Ammon's horn (tissue), 1 donor: ENCODE measurements at places on chromosomes 12 and 14.

GRCh38 chr12:116838365-116838764, 42.9 kb downstream of the HRK start:
- no peak for DNase-seq

- peak; percentile 78 for DNase-seq
Measured at GRCh38 chr14:77124345-77125280, 17.0 kb downstream of the ZDHHC22 start.

DNA sequence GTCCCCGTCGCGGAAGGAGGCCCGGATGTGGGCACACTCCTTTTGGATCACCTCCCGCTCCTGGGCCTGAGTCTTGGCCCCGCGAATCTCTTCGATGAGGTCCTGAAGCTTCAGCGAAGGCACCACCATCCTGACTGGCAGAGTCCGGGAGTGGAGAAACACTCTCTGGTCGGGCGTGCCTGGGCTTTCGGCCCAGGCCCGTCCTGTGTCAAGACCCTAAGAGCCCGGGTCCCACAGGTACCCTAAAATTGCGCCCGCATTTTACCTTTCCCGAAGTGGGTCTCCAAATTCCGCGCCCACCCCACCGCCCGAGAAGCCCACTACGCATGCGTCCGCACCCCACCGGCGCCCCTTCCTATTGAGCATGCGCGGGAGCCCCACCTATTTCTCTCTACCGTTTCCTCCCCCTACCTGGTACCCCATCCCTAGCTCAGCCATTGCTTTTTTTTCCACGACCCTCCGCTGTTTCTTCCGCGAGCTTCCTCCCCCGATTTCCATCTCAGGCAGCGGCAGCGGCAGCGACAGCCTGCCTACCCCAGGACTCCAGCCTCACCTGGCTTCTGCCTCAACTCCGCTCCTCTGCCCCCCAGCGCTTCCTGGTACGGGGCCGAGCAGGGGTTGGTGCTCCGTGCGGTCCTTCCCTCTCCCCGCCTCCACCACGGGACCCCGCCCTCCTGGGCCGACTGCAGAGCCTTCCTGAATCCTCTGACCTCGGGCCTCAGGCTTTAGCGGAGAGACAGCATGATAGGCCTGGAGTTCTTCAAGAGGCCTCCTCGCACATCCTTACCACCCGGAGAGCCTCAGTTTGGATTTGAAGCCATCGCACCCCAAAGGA, at the start of gene AP1G2:
TSS of gene AP1G2 (minus strand) at position 606 of the 835 bp plus-strand sequence. CDS start at position 129, 477 bp downstream.
- DNase-seq, result peak; percentile 74

- no peak for DNase-seq
Measured at GRCh38 chr14:70871863-70872677, 35.2 kb upstream of the PCNX1 start.

- DNase-seq, result no peak
Measured at GRCh38 chr12:95712269-95712668, 78.3 kb downstream of the NTN4 start.

DNA sequence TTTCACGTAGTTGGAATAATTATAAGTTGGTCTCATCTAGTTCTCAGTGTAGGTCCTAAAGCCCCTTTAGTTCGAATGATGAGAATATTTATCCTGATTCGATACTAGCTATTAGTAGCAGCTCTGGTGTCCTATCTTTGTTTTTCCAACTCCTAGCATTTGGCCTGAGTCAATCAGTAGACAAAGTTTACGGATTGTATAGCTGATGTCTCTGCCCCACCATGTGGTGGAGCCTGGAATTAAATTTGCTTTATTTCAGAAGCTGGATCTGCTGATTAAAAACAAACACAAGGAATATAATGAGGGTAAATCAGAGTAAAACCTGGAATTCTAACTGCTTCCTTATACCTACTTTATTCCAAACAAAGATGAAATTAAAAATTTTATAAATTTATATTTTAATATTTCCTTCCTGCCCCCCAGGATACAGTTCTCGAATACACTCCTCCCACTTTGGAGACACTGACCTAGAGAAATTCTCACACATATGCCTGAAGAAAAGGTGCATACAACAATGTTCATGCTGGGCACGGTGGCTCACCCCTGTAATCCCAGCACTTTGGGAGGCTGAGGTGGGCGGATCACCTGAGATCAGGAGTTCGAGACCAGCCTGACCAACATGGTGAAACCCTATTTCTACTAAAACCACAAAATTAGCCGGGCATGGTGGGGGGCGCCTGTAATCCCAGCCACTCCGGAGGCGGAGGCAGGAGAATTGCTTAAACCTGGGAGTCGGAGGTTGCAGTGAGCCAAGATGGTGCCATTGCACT, 7.6 kb upstream of the BRMS1L start:
- peak; percentile 66 for DNase-seq

DNA sequence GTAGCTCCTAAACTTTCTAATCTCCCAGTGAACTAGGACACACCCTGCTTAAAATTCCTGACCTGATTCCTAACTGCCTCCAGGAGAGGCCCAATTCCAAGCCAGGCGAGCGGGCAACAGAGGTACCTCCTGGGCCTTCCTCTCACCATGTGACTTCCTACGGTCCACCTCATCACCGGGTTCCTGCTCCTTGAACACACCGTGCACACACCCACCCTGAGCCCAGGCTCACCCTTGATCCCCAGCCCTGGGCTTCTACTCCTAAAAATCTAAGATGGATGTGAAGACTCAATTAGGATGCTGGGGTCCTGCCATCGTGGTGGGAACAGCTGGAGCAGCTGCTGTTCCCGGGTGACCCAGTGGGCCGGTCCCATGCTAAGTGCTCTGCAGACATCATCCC, 68.6 kb downstream of the CHGA start:
- no peak for DNase-seq

- DNase-seq, result peak; percentile 68
Measured at GRCh38 chr12:74646831-74647230, 109.2 kb downstream of the ATXN7L3B start.

- DNase-seq, result peak; percentile 50
Measured at GRCh38 chr12:103571286-103571685, 15.8 kb upstream of the STAB2 start.

DNA sequence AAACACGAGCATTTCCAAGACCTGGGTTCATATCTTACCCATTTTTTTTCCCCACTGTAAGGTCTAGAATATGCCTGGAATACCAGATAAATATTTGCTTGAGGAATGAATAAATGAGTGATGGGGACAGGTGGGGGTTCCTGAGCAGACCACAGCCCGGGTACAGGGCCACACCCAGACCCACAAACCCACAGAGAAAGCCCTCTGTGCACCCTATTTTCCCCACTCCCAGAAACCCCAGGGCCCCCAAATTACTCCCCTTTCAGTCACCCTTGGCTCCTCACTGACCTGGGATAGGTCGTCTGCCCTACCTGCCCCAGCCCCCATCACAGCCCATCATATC, 66.5 kb upstream of the DDX11 start:
- no peak for DNase-seq

GRCh38 chr14:75711105-75711795, 50.2 kb downstream of the TTLL5 start:
- DNase-seq, result peak; percentile 67

- peak; percentile 72 for DNase-seq
Measured at GRCh38 chr14:70086685-70087379, 101.9 kb downstream of the SLC8A3 start.

DNA sequence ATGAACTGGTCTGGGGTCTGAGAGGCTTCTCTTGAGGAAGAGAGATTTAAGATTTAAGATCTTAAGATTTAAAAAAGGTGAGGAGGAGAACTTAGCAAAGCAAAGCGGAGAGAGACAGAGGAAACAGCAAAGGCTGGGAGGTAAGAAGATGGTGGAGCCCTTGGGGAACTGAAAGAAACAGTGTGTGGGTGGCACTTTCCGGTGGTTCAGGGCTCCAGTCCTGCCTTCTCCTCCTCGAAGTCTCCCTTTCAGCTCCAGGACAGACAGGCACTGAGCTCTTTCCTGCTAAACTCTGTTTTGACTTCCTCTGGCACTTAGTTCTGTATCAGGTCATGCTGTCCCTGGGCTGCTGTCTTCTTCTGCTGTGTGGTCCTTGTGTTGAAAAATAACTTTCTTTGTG, 298.7 kb upstream of the SRRM4 start:
- peak; percentile 37 for DNase-seq

- DNase-seq, result no peak
Measured at GRCh38 chr12:67073336-67073735, 195.8 kb upstream of the CAND1 start.

DNA sequence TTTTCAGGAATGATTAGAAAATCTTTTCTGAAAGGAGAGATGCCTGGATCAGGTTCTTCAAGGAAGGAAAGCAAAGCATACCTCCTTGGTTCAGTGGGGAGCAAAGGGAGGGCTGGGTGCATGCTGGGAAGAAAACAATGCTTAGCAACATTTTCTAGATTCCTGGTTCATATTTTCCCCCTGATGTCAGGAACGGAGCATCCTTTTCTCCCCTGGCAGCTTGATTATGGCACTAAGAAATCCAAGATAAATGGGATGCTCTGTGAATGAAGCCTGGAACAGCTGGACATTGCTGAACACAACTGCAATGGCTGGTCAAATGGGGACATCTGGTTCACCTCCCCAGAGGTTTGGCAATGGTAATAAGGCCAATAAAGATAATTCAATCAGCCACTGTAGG, 50.9 kb downstream of the KCNA5 start:
- DNase-seq, result no peak

DNA sequence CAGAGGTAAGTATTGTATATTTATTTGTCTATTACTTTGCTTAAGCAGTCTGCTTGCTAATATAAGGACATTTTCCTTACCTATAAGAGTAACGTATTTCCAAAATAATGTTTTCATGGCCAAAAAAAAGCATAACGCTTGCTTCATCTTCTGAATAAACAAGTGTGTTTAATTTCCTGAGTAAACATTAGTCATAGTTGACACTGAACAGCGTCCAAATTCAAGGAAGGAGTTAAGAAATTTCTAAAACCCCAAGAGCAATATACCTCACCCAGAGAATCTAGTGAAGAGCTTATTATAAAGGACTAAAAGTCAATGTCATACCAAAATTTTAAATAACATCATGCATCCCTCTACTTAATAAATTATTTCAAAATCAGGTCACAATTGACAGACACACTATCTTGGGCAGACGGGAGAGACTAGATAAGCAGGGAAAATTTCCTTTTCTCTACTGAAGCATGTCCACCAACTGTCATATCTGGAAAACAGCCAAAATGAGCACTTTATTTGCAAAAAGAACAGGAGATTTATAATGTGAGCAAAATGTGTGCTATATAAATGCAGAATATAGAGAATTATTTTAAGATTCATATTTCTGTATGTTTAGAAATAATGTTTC, 25.1 kb downstream of the ANKS1B start:
- no peak for DNase-seq

- DNase-seq, result no peak
Measured at GRCh38 chr12:64124511-64125197, 97.4 kb downstream of the KICS2 start.

DNA sequence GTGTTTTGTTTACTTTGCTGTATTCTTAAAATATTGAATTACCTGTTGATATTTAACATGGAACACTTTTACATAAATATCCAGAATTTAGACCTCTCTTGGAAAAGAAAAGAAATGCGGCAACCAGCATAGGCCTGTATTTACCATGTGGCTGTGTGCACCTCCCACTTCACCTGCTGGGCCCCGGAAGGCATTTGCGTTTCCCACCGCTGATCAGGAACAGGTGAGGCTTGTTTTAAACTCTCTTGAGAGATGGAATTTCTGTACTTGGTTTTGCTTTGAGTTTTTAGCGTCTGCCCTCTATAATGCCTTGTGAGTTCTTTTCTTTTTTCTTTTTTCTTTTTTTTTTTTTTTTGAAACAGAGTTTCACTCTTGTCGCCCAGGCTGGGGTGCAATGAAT, 124.2 kb downstream of the GLT1D1 start:
- DNase-seq, result no peak

- DNase-seq, result no peak
Measured at GRCh38 chr12:29198901-29199300, 49.8 kb downstream of the FAR2 start.

DNA sequence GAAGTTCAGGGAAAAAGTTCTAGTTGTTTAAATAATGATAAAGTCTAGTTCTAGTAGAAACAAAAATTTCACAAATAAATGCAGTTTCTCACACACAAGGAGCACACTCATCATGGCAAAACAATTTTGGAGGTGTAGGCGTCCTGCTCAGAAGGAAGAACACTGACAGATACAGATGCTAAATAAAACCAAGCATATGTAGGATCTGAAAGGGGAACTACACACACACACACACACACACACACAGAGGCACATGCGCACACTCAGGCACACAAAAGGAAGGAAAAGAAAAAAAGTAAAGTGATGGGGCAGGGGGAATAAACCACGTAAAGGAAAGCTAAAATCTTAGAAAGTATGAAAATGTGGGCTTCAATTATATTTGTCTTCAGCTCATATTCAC, 117.7 kb downstream of the SOX5 start:
- DNase-seq, result peak; percentile 35

GRCh38 chr14:81331229-81332021, 68.7 kb downstream of the STON2 start:
- peak; percentile 67 for DNase-seq
